ENCODE measurements at places on chromosomes 2 and 18.
A peak's percentile ranks its signal among the peaks of the same experiment; 100 is the strongest.

GRCh38 chr18:31819106-31819924 is 58.6 kb upstream of the SLC25A52 start:
- no peak for DNase-seq

DNA sequence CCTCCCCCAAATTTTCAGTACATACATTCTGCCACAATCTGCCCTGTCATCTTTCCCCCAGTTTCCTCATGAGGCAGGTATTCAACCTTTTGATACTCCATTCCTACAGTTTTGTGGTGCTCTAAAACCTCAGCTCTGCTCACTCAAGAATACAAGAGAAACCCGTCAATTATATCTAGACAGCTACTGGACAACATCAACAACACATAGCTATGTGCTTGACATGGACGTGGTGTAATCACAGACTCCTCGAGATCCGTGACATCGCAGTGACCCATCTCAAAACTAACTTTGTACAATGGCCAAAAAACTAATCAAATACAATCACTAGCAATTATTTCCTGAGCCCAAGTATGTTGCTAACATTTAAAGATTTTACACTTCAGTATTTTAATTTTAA is 23.6 kb downstream of the WDSUB1 start:
- no peak for DNase-seq

DNA sequence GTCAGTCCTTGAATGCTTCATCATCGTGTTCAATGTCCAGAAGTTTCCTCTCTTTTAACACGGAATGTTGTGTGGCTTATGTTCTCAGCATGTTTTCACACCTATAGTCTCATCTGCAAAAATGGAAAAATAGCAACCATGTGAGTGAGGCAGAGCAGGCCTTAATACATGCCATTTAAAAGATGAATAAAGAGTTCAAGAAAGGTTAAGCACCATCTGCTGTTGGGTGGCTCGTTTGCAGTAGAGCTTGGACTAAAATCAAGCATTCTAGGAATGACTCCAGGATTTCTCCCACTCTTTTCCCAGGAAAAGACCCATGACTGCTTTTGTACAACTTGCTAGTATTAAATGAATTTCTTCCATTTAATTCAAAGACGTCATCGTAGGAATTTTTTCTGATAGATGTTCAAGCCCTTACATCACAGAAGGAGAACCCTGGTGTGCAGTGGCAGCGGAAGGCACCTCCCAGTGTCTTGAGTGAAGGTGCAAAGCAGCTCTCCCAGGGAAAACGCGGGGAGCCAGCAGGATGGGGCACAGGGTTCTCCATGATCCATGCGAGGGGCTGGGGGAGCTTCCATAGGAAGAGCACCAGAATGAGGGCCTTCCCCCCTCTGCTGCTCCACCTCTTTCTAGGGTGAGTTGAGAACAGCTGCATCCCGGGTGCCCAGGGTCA is 9.6 kb downstream of the DCDC2C start:
- DNase-seq = no peak

GRCh38 chr2:221272729-221273128 is 299.4 kb downstream of the EPHA4 start:
- no peak for DNase-seq

DNA sequence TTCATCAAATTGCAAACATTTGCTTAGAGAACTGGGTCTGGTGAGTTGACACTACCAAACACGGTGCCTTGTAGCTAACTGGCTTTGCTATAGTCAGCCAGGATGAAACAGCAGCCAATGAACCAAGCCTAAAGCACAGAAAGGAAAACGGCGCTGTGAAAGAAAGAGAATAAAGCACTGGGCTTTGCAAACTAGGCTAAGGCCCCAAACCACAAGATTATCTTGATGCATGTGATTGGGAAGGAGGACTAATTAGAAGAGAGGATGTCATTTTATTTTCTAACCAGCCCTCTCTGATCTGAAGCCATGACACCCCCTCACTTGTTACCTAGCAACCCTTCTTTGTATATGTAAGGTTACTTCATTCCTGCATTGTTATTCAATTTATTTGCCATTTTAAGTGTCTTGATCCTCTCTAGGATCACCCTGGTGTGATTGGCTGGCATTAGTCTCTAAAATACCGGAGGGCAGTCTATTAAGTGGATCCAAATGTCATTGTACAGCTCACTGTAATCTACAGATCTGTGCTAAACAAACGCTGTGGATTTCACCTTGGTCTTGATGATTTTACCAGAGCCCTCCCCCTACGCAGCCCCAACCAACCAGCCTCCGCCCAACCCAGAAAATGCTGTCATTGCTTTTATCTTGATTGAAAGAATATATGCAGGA is 395.4 kb upstream of the ACVR2A start:
- no peak for DNase-seq

DNA sequence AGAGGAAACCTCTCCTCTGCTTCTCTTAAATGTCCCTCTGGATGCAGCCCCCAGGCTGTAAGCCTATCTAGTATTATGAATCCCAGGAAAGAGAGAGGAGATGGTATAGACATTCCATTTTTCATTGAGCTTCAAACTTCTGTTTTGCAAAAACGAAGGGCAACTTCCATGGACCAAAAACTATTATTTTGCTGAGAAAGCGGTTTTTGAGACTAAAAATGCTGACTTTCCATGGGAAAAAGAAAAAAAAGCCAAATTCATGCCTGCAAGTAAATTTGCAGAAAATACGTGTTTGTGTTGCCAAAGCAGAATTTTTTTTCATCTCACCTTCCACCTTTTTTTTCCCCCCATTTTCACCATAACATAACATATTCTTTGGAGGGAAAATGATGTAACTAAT is 272.5 kb upstream of the CELF4 start:
- no peak for DNase-seq

DNA sequence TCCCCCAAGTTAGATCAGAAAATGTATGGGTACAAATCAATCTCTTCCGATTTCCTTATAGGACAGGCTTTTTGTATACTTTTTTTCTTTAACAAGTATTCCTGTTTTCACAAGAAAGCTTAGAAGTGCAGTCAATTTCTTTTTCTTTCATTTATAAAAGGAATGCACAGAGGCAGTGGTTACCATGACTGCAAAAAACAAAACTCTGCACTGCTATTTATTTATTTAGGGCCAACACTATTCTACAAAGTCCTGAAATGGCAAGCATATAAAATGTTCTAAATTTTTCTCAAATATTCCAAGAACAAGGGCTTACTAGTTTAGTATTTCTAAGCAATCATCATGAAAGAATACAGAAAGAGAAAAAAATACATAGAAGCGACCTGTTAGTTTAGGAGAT is 22.2 kb downstream of the ATAD2B start:
- no peak for DNase-seq

- DNase-seq = no peak
These were observed 826.2 kb upstream of the DDX18 start for GRCh38 chr2:116988303-116988702.

DNA sequence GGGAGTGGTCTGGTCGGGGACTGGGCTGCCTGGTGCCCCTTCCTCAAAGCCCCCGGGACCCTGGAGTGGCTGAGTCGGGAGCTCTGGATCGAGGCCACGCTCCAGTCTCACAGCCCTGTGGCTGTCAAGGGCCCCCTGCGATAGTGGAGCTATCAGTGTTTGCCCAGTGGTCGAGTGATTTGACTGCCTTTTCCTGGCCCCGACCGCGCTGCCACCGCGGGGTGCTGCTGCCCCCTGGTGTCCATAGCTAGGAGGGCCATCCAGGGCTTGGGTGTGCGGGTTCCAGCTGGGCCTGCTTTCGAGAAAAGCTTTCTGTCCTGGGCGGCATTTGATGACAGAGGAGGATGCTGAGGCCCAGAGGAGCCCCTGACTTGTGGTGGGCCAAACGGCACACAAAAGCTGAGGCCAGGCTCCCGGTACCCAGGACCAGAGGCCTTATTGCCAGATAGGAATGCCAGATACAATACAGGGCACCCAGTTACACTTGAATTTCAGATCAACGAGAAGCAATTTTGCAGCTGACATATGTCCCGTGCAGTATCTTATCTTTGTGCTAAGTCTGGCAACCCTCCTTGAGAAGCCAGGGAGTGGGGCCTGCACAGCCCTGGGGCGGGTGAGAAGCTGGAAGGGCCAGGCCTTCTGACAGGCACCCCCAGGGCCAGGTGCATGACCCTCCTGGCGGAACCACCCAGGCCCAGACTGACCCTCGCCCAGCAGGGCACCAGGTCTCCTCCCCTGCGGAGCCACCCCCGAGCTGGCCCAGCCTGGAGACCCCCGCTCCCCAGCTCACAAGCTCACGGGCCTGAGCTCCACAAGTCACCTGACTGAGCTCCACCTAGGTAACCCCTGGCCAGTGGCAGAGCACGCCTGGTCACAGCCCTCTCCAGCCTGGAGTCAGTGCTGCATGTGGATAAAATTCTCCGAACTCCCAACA is 13.0 kb downstream of the ODC1 start:
- DNase-seq = peak; percentile 38

GRCh38 chr2:206974551-206974950 is 35.2 kb downstream of the CPO start:
- DNase-seq = no peak

- no peak for DNase-seq
These were observed 62.9 kb downstream of the SETBP1 start for GRCh38 chr18:44743631-44744030.

DNA sequence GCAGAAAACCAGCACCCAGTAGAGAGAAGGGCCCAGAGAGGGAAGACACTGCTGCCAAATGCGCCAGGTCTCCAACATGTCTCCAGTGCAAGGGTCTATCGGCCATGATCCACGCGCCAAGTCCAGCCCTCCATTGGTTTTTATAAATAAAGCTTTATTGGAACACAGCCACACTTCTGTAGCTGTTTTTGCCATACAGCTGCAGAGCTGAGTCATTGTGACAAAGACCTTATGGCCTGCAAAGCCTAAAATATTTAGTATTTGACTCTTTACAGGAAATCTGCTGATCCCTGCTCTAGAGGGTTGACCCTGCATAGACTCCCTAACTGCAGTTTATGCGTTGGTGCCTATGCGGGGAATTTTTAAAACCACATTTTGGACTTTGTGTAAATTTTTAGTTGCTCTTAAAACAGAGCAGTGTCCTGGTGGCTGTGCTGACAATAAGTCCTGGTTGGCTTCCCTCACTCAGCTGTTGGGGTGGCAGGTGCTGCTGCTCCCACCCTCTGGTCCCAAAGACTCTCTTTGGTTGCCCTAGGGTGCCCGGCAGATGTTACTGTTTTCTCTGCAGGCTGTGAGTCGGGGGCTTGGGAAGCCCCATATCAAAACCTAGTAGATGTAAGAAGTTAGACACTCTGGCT is 154.9 kb downstream of the CTIF start:
- DNase-seq = no peak

- DNase-seq = no peak
These were observed 332.1 kb upstream of the CDH20 start for GRCh38 chr18:61001138-61001537.

DNA sequence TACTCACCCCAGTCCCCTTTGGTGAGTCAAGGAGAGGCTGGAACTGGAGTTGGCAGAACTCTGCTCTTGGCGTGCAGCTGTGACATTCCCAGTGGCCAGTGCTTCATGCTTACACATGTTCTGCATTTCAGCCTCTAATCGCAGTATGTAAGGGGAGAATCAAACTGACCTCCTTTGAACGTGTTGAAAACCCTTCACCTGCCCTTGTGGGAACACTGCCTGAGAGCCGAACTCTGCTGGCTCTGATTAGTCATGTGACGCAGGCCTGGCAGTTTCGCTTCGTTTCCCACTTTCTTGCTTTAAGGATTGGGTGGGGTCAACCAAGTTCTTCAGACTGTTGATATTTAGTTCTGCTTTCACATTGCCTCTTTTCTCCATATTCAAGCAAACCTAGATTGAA is 173.8 kb upstream of the BCL2L11 start:
- no peak for DNase-seq

- DNase-seq = no peak
These were observed 19.5 kb downstream of the MARCHF4 start for GRCh38 chr2:216352653-216353270.

DNA sequence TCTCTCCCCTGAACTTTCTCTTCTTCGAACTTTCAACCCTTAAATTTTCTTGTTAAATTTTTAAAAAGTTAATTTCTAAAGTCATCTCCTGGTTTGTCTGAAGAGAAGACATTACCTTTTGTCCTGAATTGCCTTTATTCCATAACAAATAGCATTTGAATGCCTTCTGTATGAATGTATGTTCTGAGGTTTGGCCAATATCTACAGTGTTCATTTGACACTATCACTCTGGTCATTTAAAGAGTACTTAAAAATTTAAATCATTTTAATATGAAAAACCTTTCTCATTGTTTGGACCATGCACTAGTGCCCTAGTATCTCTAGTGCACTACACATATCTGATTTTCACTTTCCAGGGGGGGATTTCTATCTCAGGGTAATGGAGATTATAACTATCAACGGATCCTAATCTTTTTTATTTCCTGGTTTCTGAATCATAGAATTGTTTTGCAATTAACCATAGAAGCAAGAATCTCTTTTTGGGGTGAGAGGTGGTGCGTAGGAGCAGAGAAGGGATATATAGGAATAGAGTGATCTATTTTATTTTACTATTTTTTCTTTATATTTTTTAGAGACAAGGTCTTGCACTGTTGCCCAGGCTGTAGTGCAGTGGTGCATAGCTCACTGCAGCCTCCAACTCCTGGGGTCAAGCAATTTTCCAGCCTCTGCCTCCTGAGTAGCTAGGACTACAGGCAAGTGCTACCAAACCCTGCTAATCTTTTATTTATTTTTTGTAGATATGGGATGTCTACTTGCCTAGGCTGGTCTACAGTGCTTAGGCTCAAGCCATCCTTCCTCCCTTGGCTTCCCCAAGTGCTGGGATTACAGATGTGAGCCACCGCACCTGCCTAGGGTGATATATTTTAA is 25.5 kb downstream of the TANC1 start:
- DNase-seq = no peak

DNA sequence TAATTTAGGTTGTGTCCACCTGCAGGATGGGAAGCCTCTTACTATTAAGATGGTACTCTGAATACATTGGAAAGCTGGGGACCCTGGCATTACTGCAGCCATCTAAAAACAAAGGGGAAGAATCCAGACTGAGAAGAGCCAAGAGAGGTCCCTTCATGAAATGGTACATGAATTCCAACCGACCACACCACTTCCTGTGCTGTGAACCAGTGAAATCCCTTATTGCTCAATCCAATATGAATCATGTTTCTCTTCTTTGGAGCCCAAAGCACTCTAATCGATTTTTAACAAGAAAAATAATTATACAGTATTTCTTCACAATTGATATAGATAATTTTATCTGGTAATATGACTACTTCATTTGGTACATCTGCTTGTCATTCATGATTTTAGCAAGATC is 479.7 kb upstream of the RAB6C start:
- DNase-seq = no peak

DNA sequence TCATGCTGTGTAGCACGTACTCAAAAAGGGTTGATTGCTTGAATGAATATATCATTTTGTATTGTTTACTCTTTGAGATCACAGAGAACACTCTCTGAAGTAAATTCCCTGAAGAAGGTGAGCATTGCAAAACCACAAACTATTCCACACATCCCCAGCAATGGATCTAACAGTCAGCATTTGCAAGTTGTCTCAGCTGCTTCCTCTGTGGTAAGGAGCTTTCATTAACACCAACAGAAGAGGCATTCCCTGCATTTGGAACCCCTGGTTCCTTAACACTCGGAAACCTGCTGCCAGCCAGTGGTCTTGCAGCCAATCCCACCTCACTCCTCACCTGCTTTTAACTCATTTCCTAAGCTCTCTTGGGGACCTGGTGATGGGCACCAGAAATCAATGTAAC is 108.4 kb downstream of the IRS1 start:
- no peak for DNase-seq

- no peak for DNase-seq
These were observed 77.5 kb downstream of the EIF2AK3 start for GRCh38 chr2:88549616-88550292.

GRCh38 chr2:234100686-234101085 is 50.2 kb downstream of the SPP2 start:
- DNase-seq = no peak

GRCh38 chr2:216402751-216403150 is 9.5 kb upstream of the SMARCAL1 start:
- no peak for DNase-seq

GRCh38 chr18:63603772-63604171 is 16.6 kb downstream of the SERPINB13 start:
- no peak for DNase-seq
